Mesothelial cell of epicardium (in vitro differentiated cells): ENCODE measurements at places on chromosomes 13 and 19. TPM values are rescaled to one million over a fixed set of nuclear protein-coding genes. Genes with fewer than 3 reads are reported as not detected.

- no peak for DNase-seq
Measured at GRCh38 chr13:95656386-95657015, 12.0 kb upstream of the DZIP1 start.

- DNase-seq = no peak
Measured at GRCh38 chr13:100365680-100366079, 222.9 kb downstream of the GGACT start.

GRCh38 chr13:35470671-35471661 is 5.5 kb downstream of the MAB21L1 start:
- DNase-seq = peak; percentile 26

Gene ZNF730
- 7.0 to 9.1 TPM (median 8.5 TPM) in 3 replicates for total RNA-seq

DNA sequence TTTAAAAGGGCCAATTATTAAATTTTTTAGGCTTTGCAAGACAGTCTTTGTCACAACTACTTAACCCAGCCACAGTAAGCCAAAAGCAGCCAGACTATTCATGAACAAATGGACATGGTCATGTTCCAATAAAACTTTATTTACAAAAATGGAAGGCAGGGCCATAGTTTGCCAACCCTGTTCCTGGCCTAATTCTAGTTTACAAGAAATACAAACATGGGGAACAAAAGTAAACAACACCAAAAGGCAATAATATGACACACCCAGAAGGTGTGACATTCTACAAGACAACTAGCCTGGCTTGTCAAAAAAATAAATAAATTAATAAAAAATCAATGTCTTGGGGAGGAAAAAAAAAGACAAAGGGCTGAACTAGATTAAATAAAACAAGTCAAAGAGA is 24.8 kb upstream of the CCNP start:
- no peak for DNase-seq

Gene TDRD12
- total RNA-seq = 0.24 to 0.63 TPM (median 0.43 TPM) in 3 replicates

DNA sequence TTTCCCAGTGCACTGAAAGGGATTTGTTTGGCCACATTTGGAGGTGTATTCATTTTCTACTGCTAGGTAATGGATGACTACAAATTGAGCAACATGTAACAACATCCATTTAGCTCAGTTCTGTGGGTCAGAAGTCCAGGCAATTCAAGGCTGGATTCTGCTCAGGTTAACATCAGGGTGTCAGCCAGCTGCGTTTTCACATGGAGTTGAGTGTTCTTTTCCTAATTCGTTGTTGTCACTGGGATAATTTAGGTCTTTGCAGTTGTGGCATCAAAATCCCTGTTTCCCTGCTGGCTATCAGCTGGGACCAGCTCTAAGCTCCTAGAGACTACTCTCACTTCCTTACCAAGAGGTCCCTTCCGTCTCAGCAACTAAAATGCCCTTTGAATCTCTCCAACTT is 25.4 kb downstream of the MIR17HG start:
- no peak for DNase-seq
